ENCODE measurements at places on chromosomes 3 and 15.
A peak's percentile ranks its signal among the peaks of the same experiment; 100 is the strongest.

DNA sequence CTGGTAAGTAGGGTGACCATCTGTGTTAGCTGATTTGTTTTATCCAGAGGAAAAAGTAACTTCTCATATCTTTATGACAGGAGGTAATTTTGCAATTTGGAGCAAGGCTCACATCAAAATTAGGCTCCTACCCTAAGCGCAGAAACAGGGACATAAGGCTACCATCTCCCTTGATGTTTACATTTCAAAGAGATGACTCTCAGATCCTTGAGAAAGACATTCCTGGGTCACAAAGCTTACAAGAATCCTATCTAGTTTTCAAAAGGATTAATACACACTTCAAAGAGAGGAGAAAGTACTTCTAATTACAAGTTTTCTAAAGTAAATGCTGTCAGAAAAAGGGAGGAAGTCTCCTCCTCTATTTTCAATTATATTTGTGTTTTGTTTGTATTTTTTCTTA lies 7.0 kb downstream of the ZPLD1 start:
- DNase-seq: no peak

DNA sequence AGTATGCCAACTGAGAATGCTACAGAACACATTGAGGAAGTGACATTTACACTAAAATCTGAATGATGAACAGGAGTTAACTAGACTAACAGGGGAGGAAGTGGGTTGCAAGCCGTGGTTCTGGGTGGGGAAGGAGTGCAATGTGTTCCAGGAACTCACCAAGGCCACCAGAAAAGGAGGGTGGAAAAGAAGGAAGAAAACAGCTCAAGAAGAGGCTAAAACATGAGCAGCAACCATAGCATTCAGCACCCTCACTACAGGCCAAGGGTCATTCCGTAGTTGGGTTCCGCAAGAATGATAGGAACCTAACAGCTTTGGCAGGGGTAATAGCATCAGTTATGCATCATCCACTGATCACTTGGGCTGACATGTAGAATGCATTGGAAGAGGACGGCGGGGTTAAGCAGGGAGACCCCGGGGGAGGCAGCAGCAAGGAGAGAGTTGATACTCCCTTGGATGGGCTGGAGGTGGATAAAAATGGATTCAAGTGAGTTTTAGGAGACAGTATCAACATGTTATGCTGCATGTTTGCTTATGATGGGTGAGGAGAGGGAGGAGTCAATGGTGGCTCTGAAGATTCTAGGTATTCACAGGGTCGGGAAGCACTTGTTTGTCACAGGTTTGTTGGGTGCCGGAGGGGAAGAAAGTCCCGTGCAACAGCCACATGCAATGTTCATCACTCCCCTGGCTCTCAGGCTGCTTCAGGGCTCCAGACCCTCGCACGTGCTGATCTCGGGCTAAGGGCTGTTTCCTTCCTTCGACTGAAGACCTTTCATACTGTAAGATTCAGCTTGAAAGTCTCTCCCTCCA lies 53.2 kb downstream of the LIPC start:
- no peak for DNase-seq

DNA sequence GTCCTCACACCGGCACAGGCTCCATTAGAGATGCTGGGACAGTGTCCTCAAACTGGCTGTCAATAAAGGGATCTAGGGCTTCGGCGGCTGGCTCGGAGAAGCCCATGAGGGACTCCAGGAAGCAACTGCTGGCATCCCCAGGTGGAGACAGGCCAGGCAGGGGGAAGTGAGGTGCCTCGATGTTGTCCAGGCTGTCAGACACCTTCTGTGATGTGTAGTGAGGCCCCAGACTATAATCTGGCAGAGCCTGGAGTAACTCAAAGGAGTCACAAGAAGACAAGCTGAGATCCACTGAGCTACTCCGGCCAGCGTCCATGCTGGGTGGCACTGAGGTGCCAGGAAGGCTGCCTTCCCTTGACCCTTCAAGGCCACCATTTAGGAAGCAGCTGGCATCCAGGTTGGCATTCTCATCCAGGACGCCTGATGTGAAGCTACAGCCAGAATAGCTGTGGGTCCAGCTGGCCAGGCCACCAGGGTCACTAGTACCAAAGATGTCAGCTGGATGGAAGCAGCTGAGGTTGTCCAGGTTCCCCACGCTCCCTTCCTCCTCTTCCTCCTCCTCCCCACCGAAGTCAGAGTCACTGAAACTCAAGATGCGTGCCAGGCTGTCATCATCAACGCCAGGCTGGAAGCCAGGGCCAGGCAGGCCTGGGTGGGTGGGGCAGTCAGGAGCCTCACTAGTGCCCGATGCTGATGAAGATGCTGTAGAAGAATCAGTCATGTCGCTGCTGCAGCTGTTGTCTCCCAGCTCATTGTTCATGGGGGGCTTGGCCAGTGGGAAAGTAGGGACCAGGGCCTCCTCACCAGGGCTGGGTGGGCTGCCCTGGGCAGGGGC lies 10.1 kb downstream of the CSRNP1 start:
- DNase-seq: no peak

GRCh38 chr3:149967086-149967685 lies 3.5 kb downstream of the PFN2 start:
- no peak for DNase-seq

- no peak for DNase-seq
Measured at GRCh38 chr15:71812966-71813722, 2.8 kb downstream of the NR2E3 start.

DNA sequence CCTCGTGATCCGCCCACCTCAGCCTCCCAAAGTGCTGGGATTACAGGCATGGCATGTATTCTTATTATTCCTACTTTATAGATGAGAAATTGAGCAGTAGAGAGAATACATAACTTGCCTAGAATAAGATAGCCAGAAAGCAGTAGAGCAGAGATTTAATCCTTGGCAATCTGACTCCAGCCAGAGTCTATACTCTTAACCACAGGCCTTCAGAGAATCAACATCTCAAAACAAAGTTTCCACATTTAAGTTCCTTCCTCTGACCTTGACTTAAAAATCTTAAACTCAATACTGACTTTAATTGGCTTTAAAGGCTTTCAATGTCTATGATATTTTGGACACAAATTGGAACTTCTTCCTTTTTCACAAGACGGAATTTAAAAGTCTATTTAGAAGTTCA lies 37.1 kb downstream of the ZNF106 start:
- no peak for DNase-seq

DNA sequence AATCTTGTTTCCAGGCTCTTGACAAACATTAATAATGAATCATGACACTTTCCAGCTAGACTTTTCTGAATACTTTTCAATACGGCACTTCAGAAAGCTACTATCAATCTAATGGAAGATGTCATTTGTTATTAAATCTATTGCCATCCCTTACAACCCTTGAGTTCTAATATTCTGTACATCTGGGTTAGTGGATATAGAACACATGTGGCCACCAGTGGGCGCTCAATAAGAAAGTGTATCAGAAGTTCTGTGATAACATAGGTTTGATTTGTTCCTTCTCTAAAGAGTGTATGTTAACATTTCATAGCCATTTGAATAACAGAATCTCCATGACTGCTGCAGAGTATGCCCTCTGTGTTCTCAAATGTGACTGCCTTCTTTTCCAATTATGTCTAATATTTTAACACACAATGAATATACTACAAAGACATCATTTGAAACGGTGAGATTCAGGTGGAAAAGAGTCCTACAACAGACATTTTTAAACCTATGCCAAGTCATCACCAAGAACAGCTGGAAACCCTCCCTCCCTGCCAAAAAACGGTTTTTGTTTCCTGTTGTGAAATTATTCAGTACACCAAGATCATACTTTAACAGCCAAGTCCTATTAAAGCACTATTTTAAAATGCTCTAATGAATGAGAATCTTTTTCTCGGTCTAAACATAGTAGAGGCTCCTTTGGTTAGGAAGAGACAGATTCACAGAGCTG lies 22.2 kb downstream of the ALDH1A2 start:
- DNase-seq: peak; percentile 51

DNA sequence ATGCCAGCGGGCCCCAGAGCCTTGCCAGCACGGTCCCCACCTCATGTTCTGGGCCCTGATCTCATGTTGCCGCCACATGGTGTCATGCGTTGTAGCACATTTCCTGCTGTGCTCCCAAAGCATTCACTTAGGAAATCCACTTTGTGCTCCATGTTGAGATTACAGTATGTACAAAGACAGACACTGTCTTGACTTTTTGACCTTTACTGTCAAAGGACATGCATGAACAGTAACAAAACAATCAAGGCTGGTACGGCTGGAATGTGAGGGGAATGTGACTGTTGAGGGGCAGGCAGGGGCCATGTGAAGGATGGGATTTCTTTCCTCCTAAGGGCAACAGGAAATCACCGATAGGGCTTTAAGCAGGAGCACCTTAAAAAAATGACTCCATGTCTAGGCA lies 53.3 kb upstream of the RPL32 start:
- DNase-seq: no peak

- peak; percentile 14 for DNase-seq
Measured at GRCh38 chr3:72193771-72194430, 409.0 kb upstream of the PROK2 start.

- no peak for DNase-seq
Measured at GRCh38 chr3:173465898-173466678, 68.5 kb downstream of the NLGN1 start.

DNA sequence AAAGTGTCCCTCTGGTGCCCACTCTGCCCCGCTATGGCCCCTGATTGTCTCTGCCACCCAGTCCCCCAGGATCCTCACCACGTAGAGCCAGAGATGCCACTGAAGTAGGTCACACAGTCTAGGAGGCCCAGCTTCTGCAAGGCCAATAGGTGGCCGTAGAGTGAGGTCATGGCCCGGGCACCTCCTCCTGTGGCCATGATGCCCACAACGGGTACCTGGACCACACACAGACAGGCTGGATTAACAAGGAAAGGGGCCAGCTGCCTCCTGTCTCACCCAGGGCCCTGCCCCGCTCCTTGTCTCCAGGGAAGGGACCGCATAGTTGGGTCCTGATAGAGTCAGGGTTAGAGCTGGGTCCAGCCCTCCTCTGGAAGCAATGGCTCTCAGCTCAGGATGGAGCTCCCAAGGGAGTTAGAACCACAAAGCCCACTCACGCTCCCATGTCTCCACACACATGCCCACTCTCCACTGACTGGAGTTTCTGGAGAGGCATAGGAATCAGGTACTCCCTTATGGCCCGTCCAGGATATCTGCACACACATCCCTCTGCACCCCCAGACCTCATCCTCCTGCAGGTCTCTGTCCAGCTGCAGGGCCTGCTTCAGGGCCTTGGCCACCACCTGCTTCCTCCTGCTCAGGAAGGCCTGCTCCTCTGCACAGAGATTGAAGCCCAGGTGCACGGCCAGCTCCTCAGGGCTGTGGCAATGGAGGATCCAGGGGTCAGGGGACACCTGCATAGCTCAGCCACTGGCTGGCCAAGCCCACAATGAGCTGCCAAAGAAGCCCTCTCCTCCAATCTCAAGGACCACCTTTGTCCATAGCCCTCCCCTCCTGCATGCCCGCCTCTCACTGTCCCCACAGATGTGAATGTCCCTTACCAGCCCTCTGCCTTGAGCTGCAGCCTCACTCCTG lies 13.2 kb downstream of the PLA2G4D start:
- no peak for DNase-seq

GRCh38 chr15:70741677-70742293 lies 21.6 kb downstream of the UACA start:
- no peak for DNase-seq

DNA sequence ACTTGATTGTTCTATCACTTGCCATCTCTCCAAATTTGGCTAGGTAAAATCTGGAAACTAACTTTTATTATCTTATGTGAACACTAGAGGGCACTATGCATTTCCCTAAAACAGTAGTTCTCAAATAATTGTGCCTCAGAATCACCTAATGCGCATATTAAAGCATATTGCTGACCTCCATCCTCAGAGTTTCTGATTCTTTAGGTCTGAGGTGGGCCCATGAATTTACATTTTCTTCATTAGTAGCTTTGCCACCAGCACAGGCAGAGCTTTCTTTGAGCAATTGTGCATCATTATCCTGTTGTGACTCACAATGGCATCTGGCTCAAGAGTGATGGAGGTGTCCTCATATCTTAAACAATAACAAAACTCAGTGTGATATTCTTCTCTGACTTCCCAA lies 17.5 kb upstream of the BCHE start:
- DNase-seq: peak; percentile 42

DNA sequence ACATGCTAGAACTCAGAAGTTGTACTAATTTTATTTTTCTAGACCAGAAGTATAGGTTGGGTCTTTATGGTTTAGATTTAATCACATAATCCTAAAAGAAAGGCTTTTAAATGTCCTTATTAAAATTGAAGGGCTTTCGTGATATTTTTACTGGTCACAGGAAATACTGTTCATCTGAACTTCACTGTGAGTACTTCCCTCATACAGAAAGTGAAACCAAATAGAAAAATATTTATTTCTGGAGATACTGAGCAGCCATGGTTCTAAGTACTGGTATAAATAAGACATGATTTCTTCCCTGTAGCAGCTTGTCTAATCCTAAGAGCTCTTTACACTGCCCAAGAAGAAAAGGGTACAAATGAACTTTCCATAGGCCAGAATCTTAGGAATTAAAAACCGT lies 2.0 kb downstream of the SNRK start:
- DNase-seq: no peak

DNA sequence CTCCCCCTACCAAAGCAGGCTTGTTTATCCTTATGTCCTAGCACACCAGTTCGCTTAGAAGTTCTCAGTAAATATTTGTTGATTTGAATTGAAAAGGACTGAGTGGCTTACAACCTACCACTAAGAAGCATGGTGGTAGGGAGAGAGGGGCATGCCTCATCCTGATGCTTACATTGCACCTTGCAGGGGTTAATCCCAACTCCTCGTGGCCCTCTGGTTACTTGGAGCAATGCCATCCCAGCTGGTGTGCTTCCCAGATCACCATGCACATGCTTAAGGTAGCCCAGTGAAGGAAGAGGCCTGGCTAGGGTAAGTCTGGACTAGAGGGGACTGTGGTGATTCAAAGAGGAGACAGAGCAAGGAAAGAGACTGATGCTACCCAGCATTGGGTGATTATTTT lies 253.3 kb downstream of the CLSTN2 start:
- no peak for DNase-seq

DNA sequence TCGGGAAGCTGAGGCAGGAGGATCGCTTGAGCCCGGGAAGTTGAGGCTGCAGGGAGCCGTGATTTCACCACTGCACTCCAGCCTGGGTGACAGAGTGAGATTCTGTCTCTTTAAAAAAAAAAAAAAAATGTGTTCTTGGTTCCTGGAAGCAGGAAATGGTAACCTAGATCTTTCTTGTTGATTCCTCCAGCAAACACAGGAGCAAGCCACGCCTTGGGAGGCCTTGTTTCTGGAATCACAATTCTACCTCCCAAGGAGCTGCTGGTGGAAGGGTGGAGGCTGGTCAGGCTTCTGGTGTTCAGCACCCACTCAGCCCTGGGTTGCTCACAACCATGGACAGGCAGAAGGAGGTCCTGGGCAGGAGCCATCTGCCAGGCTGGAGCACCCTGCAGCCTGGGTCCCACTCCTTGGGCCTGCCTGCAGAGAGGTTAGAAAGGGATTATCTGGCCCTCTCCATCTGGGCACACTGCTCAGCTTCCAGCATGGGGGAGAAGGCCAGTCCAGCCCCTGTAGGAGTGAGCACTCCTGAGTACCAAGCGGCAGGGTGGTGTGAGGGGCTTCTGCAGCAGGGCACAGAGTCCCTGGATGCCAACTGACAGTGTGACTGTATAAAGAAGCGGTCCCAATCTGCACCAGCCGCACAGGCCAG lies 65.6 kb downstream of the ABTB1 start:
- no peak for DNase-seq

GRCh38 chr15:67444100-67444499 lies 76.8 kb upstream of the C15orf61 start:
- DNase-seq: no peak

GRCh38 chr15:58298879-58299850 lies 132.6 kb upstream of the LIPC start:
- DNase-seq: peak; percentile 38

- DNase-seq: peak; percentile 77
Measured at GRCh38 chr15:78906316-78906620, 33.6 kb downstream of the MORF4L1 start.
